ENCODE measurements at places on chromosomes 6 and 20.

DNA sequence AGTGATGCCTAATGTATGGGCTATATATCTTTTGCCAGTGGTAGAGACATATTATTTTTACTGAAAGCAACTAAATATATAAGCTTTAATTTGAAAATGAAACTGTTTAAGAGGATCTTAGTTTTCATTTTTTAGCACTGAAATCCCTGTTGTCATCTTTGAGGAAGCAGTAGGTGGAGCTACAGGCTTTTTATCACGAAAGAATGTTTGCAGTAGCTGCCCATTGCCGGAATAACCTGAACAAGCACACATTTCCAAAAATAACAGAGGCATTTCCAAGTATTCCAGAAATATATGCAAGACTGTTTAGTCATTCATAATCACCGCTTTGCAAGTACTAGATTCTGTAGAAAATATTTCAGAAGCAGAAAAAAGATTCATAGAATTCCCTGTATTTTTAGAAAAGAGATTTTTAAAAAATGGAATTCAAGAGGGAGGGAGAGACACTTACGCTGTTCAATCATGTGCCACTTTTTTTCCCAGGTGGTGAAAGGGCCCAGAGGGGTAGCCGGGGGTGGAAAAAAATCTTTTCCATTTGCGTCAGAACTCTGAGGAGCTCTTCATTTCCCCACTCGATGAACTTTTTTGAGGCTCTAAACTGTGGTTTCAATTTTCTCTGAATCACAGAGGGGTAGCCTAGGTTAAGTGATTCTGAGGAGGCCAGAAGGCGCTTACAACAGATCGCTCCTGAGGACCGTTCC lies 142.5 kb upstream of the FERMT1 start:
- DNase-seq = no peak

DNA sequence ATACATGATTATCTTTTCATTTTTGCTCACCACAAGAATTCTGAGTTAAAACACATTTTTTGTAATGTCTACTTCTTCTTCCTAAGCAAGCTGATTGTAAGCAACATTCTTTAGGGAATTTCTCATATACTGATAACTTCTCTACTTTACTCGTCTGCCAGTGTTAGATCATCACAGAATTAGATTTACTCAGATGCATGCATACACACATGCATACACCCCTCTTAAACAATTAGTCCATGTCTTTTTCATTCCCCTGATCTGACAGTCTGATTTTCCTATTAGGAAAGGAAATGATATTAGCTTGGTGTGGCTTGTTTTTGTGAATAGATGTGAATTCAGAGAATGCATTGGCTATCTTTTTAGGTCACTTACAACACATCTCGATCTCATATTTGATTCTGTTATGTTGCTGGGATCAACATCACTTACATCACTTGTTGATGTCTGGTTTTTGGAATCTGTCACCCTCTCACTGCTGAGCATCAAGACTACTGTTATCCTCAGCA lies 91.4 kb downstream of the FIG4 start:
- no peak for DNase-seq

- no peak for DNase-seq
These were observed 577 bp downstream of the SASH1 start for GRCh38 chr6:148343047-148343782.

- DNase-seq = no peak
These were observed 22.3 kb downstream of the FAM50B start for GRCh38 chr6:3871515-3871914.

GRCh38 chr6:6005051-6006005 lies 1.4 kb downstream of the NRN1 start:
- DNase-seq = no peak

DNA sequence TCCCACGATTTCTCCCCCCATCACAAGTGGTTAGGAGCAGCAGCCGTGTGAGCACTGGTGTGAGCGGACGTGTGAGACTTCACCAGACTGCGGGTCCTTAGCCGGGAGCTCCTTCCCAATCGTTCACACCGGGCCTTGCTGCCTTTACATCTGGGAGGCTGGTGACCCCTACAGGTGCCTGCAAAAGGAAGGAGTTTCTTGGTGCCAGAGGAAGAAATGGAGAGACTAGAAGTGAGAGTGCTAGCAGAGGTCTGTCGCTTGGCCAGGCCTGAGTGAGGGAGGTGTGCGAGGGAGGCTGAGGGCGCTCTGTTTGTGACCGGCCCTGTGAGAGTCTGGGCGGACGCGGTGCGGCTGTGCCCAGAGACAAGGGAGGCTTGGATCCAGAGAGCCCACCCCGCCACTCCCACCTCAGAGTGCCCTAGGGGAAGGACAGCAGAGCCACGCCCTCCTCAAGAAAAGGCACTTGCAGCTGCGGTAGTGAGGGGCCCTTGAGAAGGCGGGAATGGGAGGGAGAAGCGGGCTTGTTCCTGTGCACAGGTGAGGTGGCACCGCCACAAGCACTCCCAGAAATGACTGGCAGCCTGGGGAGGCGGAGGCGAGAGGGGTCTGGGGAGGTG lies 10.0 kb upstream of the ARMC2 start:
- DNase-seq = no peak

DNA sequence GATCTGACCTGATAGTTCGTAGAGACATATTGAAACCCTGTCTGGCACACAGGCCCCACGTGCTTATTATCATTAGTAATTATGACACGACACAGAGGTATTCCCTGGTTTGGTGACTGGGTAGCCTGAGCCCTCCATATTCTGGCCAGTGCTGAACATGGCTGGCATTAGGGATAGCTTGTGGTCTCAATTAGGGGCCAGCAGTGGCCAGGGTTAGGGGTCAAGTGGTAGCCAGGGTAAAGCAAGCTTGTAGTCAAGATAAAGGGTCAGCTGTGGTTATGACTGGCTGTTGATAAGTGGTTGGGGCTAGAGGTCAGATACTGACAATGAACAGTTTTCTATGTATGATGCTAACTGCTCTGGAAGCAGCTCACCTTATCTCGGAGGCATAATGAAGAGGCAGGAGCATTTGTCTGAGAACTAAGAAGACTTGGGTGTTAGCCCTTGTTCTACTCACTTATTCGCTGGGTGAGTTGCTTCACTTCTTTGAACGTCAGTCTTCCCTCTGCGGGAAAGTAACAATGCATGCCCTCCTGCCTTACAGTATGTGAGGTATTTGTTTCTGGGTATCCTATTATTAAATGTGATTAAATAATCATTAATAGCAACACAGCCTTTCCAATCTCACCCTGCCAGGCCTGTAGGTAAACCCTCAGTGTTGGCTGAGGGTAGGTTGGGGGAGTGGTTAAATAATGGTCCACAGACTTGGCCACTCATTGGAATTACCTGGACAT lies 66.7 kb downstream of the VEGFA start:
- no peak for DNase-seq

GRCh38 chr20:57591289-57592229 lies 28.7 kb downstream of the ZBP1 start:
- no peak for DNase-seq

DNA sequence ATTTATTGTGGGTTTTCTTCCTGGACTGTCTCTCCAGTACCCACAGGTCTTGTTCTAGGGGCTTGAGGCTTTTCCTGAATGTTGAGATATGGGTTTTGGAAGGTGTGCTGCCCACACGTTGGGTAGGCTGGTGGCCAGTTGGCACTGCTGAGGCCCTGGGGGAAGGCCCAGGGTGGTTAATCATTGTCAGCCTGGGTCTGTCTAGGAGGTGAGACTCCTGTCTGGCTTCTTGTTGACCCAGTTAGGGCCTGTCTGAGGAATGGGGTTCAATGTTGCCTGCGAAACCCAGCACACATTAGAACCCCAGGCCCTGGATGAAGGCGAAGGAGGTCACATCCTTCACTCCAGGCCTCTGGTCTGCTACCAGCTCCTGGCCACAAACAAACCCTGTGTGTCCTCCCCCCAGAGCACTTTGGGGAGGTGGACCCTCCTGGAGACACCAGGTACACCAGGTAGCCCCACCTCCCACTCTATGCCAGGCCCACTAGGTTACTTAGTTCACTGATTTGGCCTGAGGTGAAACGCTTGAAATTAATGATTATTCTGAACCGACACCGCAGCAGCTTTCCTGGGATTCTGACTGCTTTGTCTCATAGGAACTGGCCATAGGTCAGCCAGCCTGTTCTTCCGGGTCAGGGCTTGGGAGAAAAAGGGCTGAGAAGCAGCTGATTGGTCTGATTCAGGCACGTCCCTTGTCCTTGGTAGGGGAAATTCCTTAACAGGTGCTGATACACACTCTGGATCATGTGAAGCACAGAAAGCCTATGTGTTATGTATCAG lies 15.2 kb downstream of the DNMT3B start:
- no peak for DNase-seq

- no peak for DNase-seq
These were observed 256.6 kb downstream of the PLCB1 start for GRCh38 chr20:8388707-8389106.

All from T-helper 1 cell (primary cell).